ENCODE measurements at places on chromosomes 2 and 18. TPM values are rescaled to one million over a fixed set of nuclear protein-coding genes. Genes with fewer than 3 reads are reported as not detected.

- no peak for ATAC-seq
These were observed 2.8 kb upstream of the ZNF236 start for GRCh38 chr18:76819411-76820136.

GRCh38 chr2:170271340-170271739, 93.4 kb downstream of the MYO3B start:
- no peak for ATAC-seq

DNA sequence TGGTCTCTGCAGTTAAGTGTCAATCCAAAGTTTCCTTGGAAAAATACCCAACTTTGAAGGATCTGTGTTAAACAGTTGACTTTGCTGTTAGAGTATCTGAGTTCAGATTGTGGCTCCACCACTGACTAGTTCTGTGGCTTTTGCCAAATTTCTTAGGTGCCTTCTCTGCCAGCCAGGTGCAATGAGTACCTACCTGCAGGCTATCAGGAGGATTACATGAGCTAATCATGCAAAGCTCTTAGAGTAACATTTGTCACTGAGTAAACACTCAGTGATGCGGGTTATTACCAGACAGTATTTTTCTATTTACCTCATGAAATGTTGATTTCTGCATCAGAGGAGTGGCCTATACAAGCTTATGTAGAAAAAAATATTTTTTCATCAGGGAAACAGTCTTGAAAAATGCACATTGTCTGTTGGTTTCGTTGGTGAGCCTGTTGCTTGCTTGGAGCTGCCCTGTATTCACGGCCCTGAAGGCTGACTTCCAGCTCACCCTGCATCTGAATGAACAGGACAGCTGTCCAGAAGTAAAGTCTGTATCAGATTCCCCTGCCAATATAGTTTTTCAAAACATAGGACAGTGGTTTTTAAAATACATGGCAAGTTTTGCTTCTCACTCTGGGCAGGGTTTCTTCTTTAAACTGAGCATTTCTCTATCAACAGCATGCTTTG, 235.1 kb downstream of the CDCA7 start:
- peak; percentile 95 for ATAC-seq

GRCh38 chr18:36889321-36889720, 60.4 kb downstream of the KIAA1328 start:
- no peak for ATAC-seq

GRCh38 chr2:48767330-48767729, 11.8 kb upstream of the LHCGR start:
- no peak for ATAC-seq

DNA sequence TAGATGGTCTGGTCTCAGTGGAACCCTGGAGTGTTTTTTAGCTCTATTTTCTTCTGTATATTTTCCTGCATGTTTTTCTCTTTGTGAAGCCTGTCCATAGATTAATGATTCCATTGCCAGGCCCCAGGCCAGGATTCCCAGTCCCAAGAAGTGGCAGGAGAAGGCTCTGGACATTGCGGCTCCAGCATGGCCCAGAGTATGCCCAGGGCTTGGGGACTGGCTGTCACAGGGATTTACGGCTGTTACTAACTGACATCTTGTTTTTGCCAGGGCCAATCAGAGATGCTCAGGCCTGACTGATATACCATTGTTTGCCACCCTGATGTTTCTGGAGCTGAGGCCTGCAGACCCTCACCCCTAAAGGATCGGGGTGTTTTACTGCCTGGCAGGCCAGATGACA, 59.0 kb downstream of the PRKCE start:
- no peak for ATAC-seq

DNA sequence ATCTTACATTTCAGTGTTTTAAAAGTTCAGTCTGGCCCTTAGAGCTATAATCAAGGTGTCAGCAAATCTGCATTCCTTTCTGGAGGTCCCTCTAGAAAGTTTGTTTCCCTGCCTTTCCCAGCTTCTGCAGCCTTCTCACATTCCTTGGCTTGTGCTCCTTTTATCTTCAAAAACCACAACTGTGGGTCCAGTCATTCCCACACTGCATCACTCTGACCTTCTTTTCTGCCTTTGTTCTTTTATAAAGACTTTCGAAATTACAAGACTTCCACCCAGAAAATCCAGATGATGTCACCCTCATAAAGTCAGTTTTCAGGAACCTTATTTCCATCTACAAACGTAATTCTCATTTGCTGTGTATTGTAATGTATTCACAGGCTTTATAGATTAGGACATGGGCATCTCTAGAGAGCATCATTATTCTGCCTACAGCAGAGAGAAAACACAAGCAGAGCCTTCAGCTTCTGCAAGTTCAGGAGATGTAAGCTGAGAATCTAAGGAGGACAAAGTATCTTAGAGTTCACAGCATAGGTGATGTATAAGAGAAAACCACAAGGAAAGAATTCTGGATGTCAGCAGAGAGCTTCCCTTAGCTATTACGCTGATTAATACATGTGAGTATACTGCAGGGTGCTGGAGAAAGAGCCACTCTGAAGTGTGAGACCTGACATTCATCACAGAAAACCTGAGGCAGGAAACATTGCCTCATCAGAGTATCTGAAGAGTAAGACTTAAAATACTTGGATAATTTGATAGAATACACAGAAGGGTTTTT, 1100.2 kb downstream of the CBLN2 start:
- no peak for ATAC-seq

The CDKL4 gene
- total RNA-seq: 0.28 TPM

The DCDC2C gene
- not detected for total RNA-seq

The GCG gene
- not detected for total RNA-seq

The KCNS3 gene
- total RNA-seq: 3.4 TPM

The APCDD1 gene
- total RNA-seq: 42.2 TPM
